ENCODE measurements at places on chromosomes 6 and 20.

- no peak for DNase-seq
Observed at GRCh38 chr6:125913864-125914351, 42.7 kb upstream of the HINT3 start.

GRCh38 chr20:39155971-39156370 is 193.8 kb downstream of the DHX35 start:
- no peak for DNase-seq

DNA sequence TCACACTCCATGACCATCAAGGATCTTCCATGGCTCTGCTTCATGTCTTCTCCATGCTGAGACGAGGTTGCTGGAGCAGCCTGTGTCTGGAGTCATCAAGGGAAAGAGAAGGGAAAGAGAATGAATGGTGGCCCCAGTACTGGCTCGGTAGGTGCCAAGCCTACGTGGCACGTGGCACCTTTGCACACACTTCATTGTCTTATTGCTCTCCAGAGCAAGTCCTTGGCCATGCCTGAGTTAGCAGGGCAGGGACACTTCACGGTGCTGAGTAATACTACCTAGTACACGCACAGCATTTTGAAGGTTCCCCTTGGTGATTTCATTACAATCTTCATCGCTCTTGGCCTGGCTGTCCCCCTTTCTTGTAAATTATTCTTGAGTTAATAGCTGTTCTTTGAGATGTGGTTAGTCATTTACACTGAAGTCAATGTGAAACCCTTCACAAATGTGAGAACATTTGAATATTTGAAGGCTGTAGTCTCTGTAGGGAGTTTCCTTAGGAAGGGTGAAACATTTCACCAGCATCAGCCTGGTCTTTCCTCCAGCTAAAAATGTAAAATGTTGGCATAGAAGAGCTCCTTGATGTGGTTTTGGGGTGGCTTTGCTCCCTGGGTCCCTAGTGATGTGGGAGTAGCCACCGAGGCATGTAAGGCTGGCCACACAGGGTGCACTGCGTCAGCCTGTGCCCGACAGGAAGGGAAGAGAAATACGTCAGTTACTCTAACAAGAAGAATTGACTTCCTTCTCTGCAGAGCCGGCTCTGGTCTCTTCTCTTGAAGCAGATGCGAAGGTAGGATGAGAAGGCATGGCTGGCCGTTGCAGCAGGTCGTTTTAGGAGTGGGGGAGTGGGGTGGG is at the start of gene SYTL3:
TSS of gene SYTL3 (plus strand) at position 766 of the 855 bp plus-strand sequence. CDS start 13,215 bp downstream, outside the sequence.
- DNase-seq = peak; percentile 88

GRCh38 chr6:7311917-7312615 is 933 bp downstream of the SSR1 start:
- DNase-seq = peak; percentile 49

- DNase-seq = no peak
Observed at GRCh38 chr6:39409889-39410288, 87.4 kb upstream of the KCNK16 start.

- no peak for DNase-seq
Observed at GRCh38 chr20:59039233-59039632, 3.4 kb downstream of the PRELID3B start.

GRCh38 chr6:112272799-112273198 is 18.4 kb upstream of the LAMA4 start:
- no peak for DNase-seq

GRCh38 chr6:149923327-149923986 is 536 bp upstream of the RAET1G start:
- DNase-seq = no peak

GRCh38 chr20:9609887-9610502 is 95.6 kb downstream of the LAMP5 start:
- DNase-seq = peak; percentile 31

- DNase-seq = no peak
Observed at GRCh38 chr6:115971785-115972184, 88.9 kb downstream of the FRK start.

- DNase-seq = no peak
Observed at GRCh38 chr6:144678844-144679243, 393.7 kb downstream of the UTRN start.

DNA sequence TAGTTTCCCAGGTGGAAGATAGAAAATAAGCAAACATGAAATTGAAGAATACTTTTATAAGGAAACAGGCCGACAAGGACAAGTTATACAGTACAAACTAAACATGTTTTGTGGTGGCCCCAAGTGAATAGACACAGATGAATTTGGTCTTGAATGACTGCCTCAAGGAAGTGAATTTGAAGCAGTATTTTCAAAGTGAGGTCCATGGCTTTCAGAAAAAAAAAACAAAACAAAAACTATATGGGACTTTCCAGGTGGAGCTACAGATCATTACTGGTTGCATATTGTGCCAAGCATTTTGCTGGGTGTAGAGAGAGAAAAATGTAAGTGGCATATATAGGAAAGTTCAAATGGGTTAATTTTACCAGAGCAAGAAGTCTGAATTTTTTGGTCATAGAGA is 68.8 kb downstream of the CYB5R4 start:
- no peak for DNase-seq

DNA sequence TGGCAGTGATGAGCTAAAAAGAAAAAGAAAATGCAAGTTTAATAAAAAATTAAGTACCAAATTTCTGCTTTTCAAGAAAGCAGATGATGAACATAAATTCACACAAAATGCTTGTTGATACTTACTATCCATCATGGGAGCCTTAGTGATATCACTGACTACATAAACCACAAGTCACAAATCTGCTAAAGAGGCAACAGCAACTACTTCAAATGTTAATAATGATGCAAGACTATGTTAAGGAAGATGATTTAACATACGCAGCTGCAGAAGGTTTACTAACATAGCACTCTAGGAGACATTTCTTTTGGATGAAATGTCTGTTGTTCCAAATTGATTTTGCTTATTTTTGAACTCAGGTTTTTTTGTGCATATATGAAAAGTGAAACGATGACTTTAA is 18.6 kb downstream of the FYN start:
- DNase-seq = no peak

DNA sequence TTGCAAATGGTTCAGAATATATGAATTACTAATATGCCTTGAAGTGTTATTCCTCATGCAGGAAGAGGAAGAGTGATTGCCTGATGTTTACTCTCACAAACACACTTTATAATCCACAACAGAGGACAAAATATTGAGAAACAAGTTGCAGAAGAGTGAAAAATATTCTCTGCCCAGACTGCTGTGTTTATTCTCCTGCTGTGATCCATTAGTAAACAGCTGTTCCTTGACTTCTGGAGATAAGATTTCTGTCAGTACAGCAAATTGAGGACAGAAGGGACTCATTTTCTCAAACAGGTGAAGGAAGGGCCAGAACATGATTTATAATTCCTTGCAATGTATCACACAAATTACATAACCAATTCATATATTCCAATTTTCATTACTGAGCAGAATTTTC is 148.0 kb downstream of the EPM2A start:
- DNase-seq = no peak

- no peak for DNase-seq
Observed at GRCh38 chr20:19932170-19932667, 84.9 kb upstream of the NAA20 start.

GRCh38 chr6:42933205-42933604 is 3.9 kb downstream of the CNPY3 start:
- no peak for DNase-seq

- DNase-seq = peak; percentile 33
Observed at GRCh38 chr6:24431045-24431451, 28.3 kb downstream of the MRS2 start.

- no peak for DNase-seq
Observed at GRCh38 chr6:708237-708598, 15.3 kb upstream of the EXOC2 start.

GRCh38 chr6:22621701-22622100 is 52.3 kb downstream of the HDGFL1 start:
- DNase-seq = no peak

- no peak for DNase-seq
Observed at GRCh38 chr20:4070323-4071177, 55.2 kb upstream of the RNF24 start.

DNA sequence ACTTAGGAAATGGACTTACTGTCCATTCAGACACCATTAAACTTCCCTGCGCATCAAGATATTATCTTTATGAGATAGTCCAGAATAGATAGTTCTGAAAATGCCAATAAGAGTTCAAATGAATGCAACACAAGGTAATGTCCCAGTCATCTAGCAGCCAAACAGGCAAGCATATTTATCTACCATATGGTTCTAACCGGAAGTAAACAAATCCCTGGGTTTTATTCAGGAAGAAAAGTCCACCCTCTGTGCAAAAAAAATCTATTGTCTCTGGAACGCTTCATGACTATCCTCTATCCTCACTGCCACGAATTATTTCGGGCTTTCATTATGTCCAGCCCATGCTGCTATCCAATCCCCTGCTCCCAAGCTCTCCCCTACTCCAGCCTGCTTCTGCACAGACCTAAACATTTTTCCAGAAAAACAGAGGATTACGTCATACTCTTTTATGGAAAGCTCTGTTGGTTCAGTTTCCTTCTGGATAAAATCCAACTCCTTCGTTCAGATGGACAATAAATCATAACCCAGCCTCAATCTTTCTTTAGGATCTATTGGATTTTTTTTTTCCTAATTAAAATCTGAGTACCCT is 11.4 kb downstream of the PPIL6 start:
- DNase-seq = no peak

GRCh38 chr6:46199387-46199786 is 28.6 kb upstream of the ENPP5 start:
- no peak for DNase-seq

DNA sequence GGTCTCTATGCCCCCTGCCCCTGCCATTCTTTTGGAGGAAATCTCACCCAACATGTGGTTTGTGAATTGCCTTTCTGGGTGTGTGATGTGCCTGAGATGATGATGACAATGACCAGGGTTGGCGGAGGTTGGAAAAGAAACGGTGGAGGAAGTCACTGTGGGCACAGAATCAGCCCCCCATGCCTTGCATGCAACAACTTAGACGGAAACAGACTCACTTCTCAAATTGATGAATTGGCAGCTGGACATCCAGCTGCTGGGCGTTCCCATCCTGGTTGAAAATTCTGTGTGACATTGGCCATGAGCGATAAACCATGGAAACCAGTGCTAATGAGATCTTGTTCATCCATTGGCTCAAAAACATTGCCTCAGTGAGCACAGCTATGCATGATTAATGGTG is 95.8 kb upstream of the LY86 start:
- DNase-seq = no peak

GRCh38 chr6:73858376-73858775 is 162.4 kb downstream of the CD109 start:
- DNase-seq = no peak

- DNase-seq = no peak
Observed at GRCh38 chr20:40774252-40774651, 85.2 kb upstream of the MAFB start.

GRCh38 chr6:166143011-166143410 is 24.6 kb downstream of the TBXT start:
- DNase-seq = no peak

GRCh38 chr6:42960243-42961019 is at the start of gene GNMT:
Gene GNMT, plus strand, starts transcription at chr6:42960754. Its CDS starts 14 bp downstream, at chr6:42960768.
- DNase-seq = peak; percentile 27

DNA sequence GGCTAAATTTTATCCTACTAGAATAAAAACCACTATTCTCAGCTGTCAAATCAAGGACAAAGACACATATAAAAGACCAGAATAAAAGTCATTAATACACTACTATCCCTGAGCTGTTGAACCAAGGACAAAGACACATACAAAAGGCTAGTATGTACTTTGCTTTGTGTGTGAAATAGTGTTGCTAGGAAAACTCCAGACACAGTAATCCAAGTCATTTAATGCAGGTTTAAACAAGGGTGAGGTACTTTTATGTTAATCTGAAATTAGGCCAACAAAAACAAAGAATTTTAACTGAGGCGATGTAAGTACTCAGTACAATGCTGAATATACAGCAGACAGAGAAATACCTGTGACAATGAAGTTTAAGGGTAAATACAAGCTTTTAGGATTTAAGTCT is 18.9 kb downstream of the GCLC start:
- no peak for DNase-seq

- no peak for DNase-seq
Observed at GRCh38 chr6:93139408-93140081, 279.8 kb downstream of the EPHA7 start.

DNA sequence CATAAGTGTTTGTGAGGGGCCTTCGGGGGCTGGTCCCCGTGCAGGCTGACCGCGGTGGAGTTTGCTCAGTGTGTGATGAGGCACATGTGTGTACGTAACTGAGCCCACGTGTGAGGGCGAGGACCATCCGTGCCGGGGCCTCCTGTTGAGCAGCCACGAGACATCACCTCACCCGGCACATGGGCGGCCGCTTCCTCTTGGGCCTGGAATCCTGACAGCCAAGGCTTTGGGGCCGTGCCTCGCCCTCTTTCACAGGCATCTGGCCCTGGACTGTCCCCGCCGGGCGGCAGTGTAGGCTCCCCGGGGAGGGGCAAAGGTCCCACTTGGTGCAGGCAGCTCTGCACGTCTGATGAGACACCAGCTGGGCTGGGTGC is 202.3 kb downstream of the DLL1 start:
- no peak for DNase-seq

GRCh38 chr20:24446811-24447210 is 22.6 kb upstream of the SYNDIG1 start:
- no peak for DNase-seq

DNA sequence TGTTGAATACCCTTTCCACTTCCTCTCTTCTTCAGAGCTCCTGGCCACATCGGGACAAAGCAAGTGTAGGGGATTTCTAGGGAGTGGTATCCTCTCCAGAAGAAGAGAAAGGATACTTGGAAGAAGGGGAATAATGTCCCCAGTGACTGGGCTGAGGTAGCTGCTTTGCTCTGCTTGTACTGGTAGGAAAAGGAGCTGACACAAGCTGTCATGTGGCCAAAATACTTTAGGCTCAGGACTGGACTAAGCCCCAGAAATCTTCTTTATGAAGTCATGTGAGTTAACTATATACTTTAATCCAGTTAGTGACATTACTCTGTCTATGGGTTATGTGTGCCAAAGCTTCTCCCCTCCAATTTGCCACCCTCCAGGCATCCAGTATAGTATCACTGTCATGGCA is 40.5 kb downstream of the AKIRIN2 start:
- DNase-seq = no peak

DNA sequence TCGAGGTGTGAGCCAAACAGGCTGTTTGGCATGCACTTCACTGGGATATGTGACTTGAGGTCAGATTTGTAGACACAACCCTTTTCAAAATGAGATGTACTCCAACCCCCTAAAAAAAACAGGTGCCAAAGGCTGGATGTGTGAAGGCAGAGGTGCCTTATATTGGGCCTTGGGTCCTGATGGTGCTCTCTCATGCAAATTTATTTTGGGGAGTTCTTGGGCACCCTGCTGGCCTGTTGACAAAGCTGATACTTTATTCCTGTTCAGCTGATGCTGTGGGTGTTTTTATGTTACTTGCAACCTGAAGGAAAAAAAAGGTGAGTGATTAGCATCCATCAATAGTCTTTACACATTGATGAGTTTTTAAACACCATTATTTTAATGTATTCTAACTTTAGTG is 121.5 kb downstream of the DNAH8 start:
- DNase-seq = no peak

DNA sequence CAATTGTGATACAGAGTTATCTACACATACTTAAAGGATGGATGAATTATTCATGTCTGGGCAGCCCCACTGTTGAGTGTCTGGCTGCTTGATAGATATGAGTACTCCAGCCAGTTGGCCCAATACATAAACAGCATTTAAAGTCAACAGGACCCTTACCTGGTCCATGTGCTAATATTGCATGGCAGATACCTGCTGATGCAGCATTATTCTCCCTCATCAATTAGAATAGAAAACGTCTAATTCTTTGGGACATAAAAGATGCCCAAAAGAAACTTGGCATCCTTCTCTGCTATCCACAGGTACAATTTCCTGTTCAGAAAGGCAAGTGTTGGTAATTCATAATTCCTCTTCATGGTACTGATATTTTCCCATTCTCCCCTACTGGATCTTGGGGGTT is 550.8 kb downstream of the TFAP2B start:
- DNase-seq = no peak

GRCh38 chr20:49710971-49711666 is 2.6 kb downstream of the B4GALT5 start:
- DNase-seq = no peak

Data from stimulated activated CD4-positive, alpha-beta T cell treated with anti-CD3 and anti-CD28 coated beads, Interleukin-4, amount 100 ng/mL, for 24 hours (primary cell).